ENCODE measurements at places on chromosomes 16 and 17.

DNA sequence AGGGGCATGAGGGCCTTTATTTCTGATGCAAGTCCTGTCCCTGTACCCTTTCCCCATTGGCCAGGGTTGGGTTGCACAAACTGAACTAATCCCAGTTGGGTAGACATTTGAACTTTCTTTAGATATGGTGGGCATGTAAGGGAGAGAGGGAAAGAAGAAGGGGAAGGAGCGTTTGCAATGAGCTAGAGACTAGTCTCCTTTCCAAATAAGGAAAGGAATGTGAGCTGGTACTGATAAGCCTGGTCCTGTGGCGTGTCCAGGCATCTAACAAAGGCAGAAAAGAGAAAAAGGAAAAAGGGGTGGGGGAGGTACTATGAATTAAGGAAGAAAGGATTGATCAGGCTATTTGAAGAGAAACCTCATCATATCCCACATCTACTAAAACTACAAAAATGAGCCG lies 20.3 kb downstream of the CHMP6 start:
- DNase-seq = peak; percentile 16

DNA sequence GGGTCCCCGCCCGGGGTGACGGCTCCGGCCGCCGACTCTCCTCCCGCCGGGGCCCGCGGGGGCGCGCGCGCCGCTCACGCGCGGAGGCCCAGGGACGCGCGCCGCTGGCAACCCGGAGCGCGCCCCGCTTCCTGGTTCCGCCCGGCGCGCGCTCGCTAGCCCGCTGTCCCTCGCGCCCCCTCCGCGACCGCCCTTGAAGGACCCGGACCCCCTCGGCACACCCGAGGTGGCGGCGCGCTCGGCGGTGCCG lies at the start of gene STAT5B:
STAT5B (minus strand) TSS at position 33 of the 250 bp plus-strand sequence. CDS start 44,264 bp downstream, outside the sequence.
- DNase-seq = peak; percentile 55

- DNase-seq = no peak
These were observed 16.3 kb downstream of the ENPP7 start for GRCh38 chr17:79746889-79747507.

GRCh38 chr16:17375461-17376304 lies 95.1 kb downstream of the XYLT1 start:
- DNase-seq = no peak

GRCh38 chr17:68102318-68102758 lies 66.8 kb downstream of the KPNA2 start:
- no peak for DNase-seq

- DNase-seq = no peak
These were observed 44.1 kb downstream of the ZNF423 start for GRCh38 chr16:49811644-49812334.

DNA sequence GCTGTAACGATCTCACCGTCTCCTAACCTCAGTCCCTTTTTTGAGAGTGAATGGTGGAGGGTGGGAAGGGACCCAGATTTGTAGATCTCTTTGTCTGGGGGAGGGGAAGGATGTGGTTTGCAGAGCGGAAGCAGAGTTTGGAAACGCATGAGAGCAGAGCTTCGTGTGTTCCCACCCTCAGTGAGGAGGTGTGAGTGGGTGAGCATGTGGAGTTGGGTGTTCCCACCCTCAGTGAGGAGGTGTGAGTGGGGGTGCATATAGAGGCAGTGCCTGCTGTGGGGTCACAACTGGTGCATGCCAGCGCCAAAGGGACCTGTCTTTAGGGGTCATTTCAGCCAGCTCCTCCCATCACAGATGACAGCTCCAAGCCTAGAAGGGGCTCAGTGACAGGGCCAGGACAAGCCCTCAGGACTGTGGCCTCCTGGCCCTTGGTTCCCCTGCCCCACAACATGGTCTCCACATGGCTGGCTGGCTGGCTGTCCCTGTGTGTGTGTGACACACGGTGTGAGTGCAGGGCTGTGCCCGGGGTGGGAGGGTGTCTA lies 1.8 kb upstream of the CISD3 start:
- no peak for DNase-seq

DNA sequence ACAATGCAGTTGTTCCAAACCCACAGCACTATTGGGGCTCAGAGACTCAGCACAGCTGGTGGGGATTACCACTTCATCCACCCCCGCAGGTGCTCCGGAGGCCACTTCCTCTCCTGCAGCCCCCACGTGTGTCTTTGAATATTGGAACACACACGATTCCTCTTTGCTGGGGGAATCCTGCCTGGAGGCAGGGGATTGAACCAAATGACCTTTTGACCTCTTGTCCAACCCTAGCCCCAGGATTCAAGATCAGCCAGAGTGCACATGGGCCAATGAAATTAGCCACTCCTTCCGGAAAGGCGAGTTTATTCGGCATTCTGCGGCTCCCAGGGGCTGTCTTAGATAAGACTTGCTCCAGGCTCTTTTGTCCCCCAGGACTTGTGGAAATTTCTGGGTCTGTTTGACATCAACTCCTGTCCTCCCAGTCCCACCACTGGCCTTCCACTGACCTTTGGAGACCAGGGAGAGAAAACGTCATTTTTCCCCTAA lies 350.2 kb downstream of the FOXL1 start:
- DNase-seq = no peak

DNA sequence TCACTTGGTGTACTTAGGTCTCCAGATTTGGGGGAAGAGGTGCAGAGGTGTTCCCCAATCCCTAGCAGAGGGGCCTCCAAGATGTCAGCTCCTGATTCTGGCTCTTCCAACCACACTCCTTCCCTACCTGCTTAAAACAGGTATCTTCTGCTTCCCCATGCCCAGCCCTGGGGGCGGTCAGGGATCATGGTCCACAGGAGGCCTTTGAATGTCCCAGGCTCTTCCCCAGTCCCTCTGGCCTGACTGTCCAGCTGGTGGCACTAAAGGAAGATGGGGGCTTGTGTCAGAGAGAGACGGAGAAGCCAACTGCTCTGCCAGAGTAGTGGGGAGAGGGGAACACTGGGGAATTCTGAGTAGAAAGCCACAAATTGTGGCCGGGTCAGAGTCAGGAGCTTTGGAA lies 3.8 kb downstream of the ARL4D start:
- DNase-seq = no peak

DNA sequence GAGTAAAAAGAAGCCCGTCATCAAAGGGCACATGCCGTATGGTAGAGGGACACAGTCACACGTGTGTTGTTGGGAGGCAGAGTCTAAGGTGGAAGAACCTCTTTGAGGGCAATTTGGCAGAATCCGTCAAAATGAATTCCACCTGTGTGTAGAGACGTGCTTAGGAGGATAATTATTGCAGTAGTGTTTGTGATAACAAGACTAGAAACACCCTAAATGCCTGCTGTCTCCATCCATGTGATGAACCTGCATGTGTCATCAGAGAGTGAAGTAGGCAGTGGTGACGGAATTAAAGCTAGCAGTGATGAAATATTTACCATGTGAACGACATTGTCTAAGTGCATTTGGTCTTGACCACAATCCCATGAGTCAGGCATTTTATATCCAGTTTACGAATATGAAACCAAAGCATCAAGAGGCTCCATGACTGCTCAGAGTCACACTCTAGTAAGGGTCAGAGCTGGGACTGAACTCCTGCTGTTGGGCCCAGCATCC lies 61.3 kb upstream of the ADORA2B start:
- peak; percentile 80 for DNase-seq

DNA sequence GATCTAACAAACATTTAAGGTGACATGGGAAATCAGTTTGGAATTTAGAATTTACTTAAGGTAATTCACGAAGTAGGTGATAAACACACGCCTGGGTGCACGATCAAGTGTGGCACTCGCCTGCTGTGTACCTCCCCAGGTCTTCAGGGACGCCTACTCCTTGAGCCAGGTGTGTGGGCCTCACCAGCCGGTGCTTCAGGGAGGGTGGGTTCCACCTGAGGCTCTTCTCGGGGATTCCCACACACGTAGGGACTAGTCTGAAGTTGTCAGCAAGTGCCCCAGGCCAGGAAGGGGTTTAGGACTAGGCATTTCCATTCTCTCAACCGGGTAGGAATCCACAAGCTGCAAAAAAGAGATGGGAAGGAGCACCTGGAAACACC lies 9.8 kb upstream of the NAT9 start:
- no peak for DNase-seq

GRCh38 chr16:18055411-18055916 lies 281.1 kb downstream of the NPIPA8 start:
- DNase-seq = no peak

GRCh38 chr17:68694791-68695485 lies 93.8 kb upstream of the FAM20A start:
- DNase-seq = no peak

DNA sequence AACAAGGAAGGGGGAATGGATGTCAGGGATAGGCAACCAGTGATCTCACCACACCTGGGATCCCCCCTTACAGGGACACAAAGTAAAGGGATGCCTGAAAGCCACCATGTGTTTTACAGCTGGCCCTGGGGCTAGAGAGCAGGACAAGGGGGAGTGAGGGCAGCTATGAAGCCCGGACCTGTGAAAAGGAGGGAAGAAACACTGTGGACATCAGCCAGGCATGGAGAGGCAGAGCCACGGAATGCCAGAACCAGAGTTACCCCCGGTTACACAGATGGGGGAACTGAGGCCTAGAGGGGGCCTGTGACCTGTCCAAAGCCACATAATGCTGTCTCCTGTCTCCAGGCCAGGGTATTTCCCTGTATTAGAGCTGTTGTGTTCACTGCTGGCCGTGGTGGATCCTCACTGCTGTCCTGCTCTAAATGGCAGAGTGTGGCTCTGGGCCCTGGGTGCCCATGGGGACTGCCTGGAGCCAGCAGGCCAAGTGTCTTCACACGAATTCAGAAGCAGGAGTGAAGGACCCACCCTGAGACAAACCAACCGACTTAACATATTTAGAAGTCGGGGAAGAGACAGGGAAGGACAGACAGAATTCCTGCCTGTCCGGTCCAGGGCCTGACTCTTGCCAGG lies 29.7 kb upstream of the ITGA3 start:
- DNase-seq = no peak

DNA sequence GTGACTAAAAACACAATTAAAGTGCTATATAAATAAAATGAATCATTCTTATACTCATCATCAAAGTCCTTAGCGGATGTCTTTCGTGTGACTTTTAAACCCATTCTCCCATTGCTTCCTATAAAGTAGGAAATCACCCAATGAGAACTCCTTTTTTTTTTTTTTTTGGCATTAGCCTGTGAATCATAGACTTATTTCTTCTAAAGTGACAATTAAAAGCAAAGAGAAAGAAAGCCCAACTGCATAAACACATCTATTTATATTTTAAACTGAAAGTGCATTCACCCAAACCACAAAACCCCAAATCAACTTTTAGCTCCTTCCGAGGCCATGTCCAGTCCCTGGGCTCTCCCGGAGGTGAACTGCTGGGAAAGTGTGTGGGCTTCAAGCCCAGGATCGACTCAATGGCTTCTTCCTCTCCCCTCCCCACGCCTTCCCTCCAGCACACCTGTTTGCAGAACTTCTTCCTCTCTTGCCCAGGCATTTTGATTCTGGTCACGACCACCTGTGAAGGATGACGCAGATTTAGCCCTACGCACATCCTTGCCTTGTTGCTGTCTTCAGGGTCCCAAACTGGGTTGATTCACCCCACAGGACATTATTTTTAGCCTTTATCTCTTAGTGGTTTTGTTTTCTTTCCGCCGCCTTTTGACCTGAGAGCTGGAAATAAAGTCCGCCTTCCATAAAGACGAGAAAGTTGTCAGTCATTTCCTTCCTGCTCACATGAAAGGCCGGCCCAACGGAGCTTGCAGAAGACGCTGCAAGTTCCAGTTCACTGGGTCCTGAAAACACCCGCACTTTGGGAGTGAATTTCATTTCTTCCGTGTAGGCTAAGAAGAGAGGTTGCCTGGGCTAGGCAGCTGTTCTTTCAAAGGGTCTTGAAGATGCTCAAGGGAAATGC lies 166.8 kb downstream of the MAP2K6 start:
- no peak for DNase-seq

GRCh38 chr17:4438162-4438944 lies 4.6 kb downstream of the SPNS3 start:
- no peak for DNase-seq

- no peak for DNase-seq
These were observed 7.1 kb upstream of the ASGR1 start for GRCh38 chr17:7186241-7186640.

GRCh38 chr17:45261577-45262515 lies at the start of gene SPATA32:
Gene SPATA32, minus strand, starts transcription at chr17:45262094. Its CDS starts 78 bp downstream, at chr17:45262016.
- DNase-seq = no peak

DNA sequence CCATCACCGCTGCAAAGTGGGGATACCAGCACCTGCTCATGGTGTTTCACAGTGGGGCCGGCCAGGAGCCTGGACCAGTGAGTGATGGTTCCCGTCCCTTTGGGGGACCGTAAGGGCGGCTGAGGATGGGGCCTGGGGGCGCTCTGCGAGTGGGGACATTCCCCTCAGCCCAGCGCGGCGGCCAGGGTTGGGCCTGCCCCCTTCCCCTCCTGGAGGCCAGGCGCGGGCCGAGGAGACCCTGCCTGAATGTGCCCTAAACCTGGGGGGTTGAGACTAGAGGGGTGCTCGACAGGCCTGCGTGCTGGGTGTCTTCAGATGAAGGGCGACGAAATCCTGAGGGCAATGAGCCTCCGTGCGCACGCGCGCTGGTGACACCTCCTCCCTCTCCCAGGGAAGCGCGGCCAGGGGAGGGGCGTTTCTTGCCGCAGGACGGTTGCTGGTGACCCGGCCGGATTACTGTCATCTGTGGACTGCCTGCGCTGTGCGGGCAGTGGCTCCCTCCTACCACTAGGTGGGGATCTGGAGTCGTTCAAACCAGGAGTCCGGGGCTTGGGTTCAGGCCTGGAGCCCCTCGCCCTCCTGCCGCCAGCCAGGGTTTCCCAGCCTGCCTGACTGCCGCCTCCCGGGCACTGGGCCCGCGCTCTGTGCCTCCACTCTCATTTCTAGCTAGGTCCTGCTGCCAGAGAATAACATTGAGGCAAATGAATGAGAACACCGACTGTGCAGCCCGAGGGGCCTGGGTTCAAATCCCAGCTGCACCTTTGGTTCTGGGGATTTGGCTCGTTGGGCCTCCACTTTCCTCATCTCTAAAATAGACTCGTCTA lies 17.1 kb downstream of the TBX2 start:
- peak; percentile 47 for DNase-seq

- DNase-seq = no peak
These were observed 6.0 kb upstream of the SYT17 start for GRCh38 chr16:19162085-19162484.

DNA sequence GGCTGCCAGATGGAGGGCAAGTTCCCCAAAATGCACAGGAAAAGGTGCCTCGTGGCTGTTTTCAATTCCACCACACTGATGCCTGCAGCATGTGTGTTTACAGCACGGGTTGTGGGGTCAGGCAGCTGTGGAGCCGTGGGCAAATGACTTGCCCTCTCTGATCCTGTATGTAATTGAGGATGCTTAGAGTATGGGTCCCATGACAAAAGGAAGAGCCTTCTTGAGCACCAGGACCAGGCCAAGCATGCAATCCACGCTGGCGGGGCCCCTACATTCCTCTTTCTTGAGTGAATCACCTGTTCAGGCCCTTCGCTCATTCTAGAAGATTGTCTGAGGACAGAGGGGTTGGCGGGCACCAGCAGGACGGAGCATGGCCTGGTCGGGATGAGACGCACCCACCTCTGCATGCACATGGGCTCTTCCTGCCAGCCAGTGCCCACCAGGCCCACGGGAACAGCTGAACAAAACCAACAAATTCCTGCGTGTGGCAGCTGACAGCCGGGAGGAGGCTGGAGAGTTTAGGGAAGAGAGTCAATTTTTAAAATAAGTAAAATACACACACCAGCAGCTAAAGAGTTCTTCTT lies 1.4 kb upstream of the CTRB2 start:
- no peak for DNase-seq

All from NCI-H226 (cell line).